ENCODE measurements at places on chromosomes 2 and 18.

DNA sequence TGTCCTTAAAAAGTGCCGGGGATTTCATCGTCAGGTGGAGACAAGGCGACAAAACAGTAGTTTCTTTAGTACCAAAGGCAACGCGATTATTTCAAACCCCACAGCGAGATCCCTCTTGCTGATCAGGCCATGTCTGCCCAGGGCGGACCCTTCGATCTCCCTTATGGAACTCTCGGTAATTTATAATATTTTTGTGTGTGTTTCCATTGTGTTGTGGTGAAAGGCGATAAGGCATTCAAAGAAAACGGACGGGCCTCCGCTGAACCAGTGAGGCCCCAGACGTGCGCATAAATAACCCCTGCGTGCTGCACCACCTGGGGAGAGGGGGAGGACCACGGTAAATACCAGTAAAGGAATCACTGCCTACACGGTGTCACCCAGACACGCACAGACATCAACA is 1.4 kb upstream of the GAD1 start:
- DNase-seq: no peak

DNA sequence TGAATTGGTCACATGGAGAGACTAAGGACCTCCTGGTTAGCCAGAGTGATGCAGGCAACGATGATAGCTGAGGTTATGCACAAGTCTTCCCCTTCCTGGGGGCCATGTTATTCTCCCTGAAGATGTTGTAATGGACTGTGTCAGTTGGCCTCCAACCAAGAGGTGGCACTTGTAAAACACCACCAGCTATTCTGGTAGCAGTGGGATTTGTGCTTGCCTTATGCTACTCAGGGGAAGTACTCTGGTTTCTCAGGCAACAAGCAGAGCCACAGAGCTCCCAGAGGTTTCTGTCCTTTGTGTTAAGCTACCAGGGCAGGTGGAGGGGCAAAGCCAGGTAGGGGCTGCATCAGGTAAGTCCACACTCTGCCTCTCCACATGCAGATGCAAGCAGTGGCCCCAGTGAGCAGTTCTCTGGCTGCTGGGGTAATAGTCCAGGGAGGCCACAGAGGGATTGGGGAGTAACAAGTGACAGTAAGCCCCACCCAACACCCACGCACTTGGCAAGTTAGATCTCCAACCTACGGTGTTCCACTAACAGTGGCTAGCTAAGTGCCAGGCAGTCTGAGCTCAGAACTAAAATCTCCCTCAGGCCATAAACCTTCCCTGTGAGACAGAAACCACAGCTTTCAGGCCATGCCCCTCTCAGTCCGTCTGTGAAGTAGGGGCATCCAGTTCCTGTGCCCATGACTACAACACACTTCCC is 99.7 kb downstream of the RND3 start:
- no peak for DNase-seq

GRCh38 chr2:128988967-128989366 is 670.3 kb upstream of the HS6ST1 start:
- no peak for DNase-seq

- no peak for DNase-seq
Observed at GRCh38 chr2:238507836-238508235, 81.1 kb downstream of the ASB1 start.

Data from omental fat pad (tissue), 4 donors.